ENCODE measurements at places on chromosomes 13 and 19. TPM values are rescaled to one million over a fixed set of nuclear protein-coding genes. Genes with fewer than 3 reads are reported as not detected.

The ADGRE1 gene
- 0.28 TPM for total RNA-seq

The FKRP gene
- total RNA-seq, result 31.0 TPM

The PRRG2 gene
- not detected for total RNA-seq

DNA sequence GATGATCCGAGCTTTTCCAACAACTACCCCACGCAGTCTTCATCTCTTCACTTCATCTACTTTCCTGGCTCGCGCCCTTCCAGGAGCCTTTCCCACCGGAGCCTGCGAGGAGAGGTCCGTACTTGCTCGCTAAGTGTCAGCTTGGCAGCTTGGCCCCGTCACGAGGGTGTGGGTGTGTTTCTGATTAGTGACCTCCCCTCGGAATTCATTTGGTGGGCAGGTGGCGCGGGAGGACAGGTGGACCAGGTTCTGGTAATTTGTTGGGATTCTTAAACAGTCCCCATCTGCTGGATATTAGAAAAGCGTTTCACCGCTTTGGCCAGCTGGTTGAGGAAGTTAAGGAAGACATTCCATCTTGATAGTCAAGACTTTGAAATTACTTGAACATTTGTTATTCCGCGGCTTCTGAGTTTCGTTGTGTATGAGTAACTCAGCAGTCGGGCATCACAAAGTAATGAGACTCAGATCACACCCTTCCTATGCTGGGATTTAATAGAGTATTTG lies 515 bp downstream of the UFM1 start:
- peak; percentile 78 for DNase-seq

DNA sequence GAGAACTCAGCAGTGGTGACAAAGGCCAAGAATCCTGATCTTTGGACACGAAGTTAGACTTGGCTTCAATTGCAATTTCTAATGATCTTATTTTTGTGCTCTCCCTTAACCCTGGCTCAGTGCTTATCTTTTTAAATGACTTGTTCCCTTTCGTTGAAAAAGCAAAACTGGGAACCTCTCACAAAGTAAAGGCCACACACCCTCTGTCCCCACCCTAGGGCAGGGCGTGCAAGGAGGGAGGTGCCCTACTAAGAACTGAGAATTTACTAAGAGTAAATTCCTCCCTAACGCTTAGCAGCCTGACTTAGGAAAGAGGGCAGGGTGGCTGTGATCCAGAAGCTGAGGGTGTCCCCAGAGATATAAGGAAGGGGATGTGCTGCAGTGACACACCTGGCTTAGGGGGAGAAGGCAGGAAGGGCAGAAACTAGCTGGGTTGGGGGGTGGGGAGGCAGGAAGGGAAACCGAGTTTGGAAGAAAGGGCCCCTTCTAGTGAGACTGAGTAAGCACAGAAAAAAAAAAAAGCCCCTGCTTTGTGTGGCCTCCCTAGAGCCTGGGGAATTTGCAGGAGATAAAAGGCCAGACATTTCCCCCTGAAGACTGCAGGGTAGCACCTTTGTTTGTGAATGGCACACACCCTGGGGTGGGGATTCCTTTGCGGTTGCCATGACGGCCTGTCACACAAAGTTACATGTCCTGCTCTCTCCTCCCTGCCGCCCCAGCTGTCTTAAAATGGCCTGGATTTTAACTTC lies 435.1 kb downstream of the EFNB2 start:
- DNase-seq, result no peak

DNA sequence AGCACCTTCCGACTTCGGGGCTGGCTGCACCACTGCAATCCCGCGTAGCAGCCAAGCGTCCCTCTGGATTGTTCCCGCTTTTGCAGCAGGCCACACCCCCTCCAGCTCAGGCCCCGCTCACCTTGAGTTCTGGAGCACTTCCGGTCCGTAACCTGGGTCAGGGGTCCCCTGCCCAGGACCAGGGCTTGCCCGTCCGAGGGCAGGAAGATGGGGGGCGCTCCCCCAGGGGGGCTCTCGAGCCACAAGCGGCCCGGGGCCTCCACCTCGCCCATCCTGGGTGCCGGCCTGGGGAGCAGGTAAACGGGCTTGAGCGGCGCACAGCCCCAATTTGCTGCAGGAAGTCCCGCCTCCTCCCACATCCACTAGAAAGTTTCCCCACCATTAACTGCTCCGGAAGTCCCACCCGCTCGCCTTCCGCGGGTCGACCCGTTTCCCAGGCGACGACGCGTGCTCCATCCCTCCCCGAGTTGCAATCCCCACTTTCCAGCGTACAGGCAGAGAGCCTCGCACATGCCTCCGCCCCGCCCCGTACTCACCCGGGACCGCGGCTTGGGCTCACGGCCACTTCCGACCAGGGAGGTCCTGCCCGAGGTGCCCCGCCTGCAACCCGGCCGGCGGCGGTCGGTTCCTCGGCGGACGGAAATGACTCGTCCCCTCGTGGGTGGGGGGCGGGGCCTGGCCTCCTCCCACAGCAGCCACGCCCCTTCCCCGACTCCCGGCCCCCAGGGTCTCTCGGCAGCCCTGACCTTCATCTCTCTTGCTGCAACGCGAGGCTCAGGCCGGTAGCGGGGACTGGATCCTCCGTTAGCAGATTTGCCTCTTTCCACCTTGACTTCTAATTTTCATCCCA lies at the start of gene PNKP:
Gene PNKP, minus strand, starts transcription at position 644 of the 850 bp plus-strand sequence. Its CDS starts 372 bp downstream, at position 272.
- peak; percentile 95 for DNase-seq

DNA sequence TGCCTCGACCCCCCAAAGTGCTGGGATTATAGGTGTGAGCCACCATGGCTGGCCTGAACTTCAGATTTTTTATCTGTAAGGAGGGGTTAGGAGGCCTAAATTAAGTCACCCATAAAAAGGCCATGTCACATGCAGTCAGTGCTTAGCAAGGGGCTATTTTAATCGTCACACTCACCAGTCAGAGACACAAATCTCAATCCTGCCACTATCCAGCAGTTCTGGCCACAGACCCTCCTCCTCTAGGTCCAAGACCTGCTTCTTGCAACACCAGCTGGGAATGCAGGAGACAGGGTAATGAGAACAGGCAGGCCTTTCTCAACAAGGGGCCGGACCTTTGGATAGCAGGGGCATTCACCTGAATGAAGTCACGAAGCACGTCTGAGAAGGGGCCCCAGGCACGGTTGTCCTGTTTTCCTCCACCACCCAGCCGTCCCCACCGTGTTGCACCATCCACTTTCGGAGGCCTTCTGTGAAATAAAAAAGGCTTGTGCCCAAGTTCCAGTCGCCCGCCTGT lies 1.4 kb downstream of the FBXO27 start:
- DNase-seq, result no peak

GRCh38 chr13:44648392-44649103 lies 72.4 kb upstream of the TSC22D1 start:
- DNase-seq, result no peak

GRCh38 chr13:48492096-48492440 lies 40.8 kb downstream of the RCBTB2 start:
- no peak for DNase-seq

DNA sequence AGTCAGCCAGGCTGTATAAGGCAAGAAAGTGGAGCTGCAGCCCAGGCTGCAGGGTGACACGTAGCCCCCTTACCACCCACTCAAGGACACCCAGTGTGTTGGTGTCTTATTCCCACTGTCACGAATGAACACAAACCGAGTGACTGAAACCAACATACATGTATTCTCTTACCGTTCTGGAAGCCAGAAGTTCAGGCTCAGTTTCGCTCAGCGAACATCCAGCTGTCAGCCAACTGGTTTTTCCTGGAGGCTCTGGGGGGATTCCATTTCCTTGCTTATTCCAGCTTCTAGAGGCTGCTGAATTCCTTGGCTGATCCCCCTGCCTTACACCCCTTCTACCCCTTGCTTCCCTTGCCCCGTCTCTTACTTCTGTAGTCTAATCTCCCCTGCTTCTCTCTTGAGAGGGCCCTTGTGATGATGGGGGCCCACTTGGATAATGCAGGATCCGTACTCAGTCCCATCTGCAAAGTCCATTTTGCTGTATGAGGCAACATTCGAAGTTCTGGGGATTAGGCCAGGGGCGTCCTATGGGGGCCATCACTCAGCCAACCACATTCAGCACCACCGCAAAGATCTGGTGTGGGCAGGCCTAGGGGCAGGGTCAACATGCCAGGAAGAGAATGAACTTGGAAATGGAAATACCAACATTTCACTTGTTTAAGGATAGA lies 47.3 kb upstream of the MTIF3 start:
- DNase-seq, result no peak

GRCh38 chr13:47478985-47479384 lies 522.1 kb downstream of the SUCLA2 start:
- DNase-seq, result no peak

- DNase-seq, result no peak
Measured at GRCh38 chr13:76048675-76049375, 412.7 kb downstream of the LMO7 start.

DNA sequence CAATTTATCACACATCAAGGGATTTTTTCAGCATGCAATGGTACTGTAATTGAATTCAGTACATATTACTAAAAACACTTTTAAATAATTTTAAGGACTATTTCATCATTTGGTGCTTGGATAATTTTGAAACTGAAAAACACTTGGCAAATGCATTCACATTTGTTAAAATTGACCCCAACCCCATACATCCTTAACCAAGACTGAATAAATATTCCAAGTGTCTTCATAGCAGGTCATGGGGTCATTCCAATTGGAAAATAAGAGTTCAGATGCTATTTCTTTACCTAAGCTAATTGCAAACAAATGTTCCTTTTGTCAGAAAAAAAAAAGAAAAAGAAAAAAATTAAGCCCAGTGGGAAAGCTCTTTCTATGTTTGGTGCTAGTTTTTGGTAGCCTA lies 516.4 kb upstream of the SPRY2 start:
- no peak for DNase-seq

GRCh38 chr13:91157273-91158016 lies 190.0 kb upstream of the MIR17HG start:
- DNase-seq, result no peak
